ENCODE measurements at places on chromosomes 6 and 20. TPM values are rescaled to one million over a fixed set of nuclear protein-coding genes. Genes with fewer than 3 reads are reported as not detected.

- H3K27me3 ChIP-seq: no peaks in the 10 kb centered on the region
- no peaks in the 10 kb centered on the region for H3K36me3 ChIP-seq
- no peak overlapping the region for H3K4me3 ChIP-seq
- H3K27ac ChIP-seq: no peak overlapping the region
- peaks cover 8% of the 10 kb centered on the region for H3K4me1 ChIP-seq
- no peak for DNase-seq
Measured at GRCh38 chr6:81838724-81839426, 86.4 kb upstream of the TENT5A start.

GRCh38 chr6:170091000-170091638 is 199.8 kb downstream of the DLL1 start:
- no peaks in the 10 kb centered on the region for H3K4me1 ChIP-seq
- H3K36me3 ChIP-seq: no peaks in the 10 kb centered on the region
- H3K27ac ChIP-seq: no peak overlapping the region
- DNase-seq: no peak
- H3K27me3 ChIP-seq: peaks cover 5% of the 10 kb centered on the region

DNA sequence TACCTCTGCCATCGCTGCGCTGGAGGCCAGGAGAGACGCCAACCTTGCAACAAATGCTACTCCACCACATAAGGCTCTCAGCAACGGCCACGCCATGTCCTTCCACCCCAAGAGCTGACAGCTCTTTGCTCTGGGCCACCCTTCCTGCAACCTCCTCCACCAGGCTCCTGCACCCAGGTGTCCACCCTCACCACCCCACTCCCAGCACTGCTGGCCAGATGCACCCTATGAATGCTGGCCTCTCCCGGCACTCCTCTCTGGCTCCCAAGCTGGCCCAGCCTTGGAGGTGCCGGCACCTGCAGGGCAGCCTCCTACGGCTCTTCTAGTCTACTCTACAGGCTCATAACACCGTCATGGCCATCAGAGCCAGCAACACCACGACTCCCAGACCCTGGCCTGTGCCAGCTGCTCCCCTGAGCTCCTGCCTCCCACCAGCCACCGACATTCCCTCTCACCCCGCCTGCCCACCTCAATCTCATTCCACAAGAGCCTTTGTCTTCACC is 11.2 kb downstream of the TAF4 start:
- DNase-seq: no peak
- no peaks in the 10 kb centered on the region for H3K4me1 ChIP-seq
- H3K36me3 ChIP-seq: peaks cover 4% of the 10 kb centered on the region

DNA sequence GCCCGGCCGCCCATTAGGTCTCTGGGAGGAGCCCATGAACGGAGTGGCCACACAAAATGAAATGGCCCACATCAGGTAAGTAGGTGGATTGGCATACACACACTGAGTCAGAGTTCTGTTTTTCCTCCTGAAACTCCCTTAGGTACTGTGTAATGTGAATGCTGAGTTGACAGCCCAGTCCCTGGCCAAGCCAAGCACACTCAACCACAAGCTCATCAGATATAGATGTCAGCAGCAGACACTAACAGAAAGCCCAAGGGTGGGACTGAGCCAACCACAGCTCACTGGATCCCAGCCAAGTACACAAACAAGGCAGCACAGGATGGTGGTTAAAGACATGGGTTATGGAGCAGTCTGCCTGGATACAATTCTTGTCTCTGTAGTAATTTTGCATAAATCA is 403.4 kb downstream of the GJA1 start:
- DNase-seq: no peak
- H3K27me3 ChIP-seq: no peaks in the 10 kb centered on the region
- no peaks in the 10 kb centered on the region for H3K36me3 ChIP-seq
- no peak overlapping the region for H3K27ac ChIP-seq

GRCh38 chr6:97066056-97066455 is 141.5 kb downstream of the KLHL32 start:
- H3K27ac ChIP-seq: no peak overlapping the region
- H3K4me3 ChIP-seq: no peak overlapping the region
- H3K36me3 ChIP-seq: no peaks in the 10 kb centered on the region
- no peak for DNase-seq
- H3K27me3 ChIP-seq: no peaks in the 10 kb centered on the region

DNA sequence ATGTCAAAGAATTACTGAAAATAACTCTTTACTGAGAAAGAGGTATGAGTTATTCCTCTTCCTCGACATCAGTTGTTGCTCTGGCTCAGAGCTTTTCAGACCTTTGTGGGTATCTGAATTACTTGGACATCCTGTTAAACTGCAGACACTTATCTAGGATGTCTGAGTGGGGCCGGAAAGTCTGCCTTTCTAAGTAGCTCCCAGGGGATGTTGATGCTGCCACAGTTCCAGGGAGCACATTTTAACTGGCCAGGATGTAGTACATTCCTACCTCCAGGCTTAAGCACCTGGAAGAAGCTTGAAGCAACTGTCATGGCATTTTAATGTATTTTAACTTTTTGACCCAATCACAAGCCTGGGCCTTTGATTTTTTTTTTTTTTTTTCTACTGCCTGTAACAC is 265.8 kb upstream of the PLCB4 start:
- H3K4me1 ChIP-seq: no peaks in the 10 kb centered on the region
- H3K27ac ChIP-seq: no peak overlapping the region
- DNase-seq: peak; percentile 32
- no peaks in the 10 kb centered on the region for H3K36me3 ChIP-seq
- no peaks in the 10 kb centered on the region for H3K27me3 ChIP-seq
- no peak overlapping the region for H3K4me3 ChIP-seq

DNA sequence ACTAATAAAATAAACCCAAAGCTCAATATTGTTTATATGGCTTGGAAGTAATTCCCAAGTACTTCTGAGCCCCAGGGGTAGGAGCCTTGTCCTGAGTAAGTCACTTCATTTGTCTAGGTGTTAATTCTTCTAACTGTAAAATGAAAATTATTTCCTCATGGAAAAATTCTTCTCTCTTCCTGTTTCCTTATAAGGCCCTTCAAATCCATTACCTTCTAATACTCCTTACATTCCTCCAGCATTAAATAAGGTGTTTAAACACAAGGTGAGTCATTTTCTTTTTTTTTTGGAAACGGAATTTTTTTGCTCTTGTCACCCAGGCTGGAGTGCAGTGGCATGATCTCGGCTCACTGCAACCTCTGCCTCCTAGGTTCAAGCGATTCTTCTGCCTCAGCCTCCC is 41.9 kb downstream of the PRR18 start:
- no peak for DNase-seq
- no peak overlapping the region for H3K4me3 ChIP-seq
- no peaks in the 10 kb centered on the region for H3K36me3 ChIP-seq
- no peaks in the 10 kb centered on the region for H3K27me3 ChIP-seq
- no peaks in the 10 kb centered on the region for H3K4me1 ChIP-seq

GRCh38 chr20:63425846-63426485 is 46.5 kb downstream of the KCNQ2 start:
- H3K4me3 ChIP-seq: no peak overlapping the region
- no peaks in the 10 kb centered on the region for H3K27me3 ChIP-seq
- H3K36me3 ChIP-seq: no peaks in the 10 kb centered on the region
- no peak overlapping the region for H3K27ac ChIP-seq
- no peak for DNase-seq
- no peaks in the 10 kb centered on the region for H3K4me1 ChIP-seq

GRCh38 chr20:23746321-23746720 is 4.4 kb downstream of the CST1 start:
- H3K36me3 ChIP-seq: no peaks in the 10 kb centered on the region
- no peak overlapping the region for H3K4me3 ChIP-seq
- H3K27ac ChIP-seq: no peak overlapping the region
- no peak for DNase-seq

- no peaks in the 10 kb centered on the region for H3K4me1 ChIP-seq
- no peak overlapping the region for H3K4me3 ChIP-seq
- H3K36me3 ChIP-seq: no peaks in the 10 kb centered on the region
- H3K27ac ChIP-seq: no peak overlapping the region
- DNase-seq: no peak
- H3K27me3 ChIP-seq: no peaks in the 10 kb centered on the region
Measured at GRCh38 chr20:48019496-48019895, 234.2 kb upstream of the SULF2 start.

DNA sequence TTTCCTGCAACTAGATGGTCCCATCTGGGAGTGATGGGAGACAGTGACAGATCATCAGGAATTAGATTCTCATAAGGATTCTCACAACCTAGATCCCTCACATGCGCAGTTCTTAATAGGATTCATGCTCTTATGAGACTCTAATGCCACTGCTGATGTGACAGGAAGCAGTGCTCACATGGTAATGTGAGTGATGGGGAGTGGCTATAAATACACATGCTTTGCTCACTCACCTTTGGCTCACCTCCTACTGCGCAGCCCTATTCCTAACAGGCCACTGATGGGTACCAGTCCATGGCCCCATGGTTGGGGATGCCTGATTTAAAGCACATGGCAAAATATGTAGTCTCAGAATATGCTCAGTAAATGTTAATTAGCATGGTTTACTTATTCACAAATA is 80.6 kb upstream of the MBOAT1 start:
- H3K4me3 ChIP-seq: no peak overlapping the region
- no peak for DNase-seq
- H3K4me1 ChIP-seq: no peaks in the 10 kb centered on the region
- no peaks in the 10 kb centered on the region for H3K27me3 ChIP-seq

DNA sequence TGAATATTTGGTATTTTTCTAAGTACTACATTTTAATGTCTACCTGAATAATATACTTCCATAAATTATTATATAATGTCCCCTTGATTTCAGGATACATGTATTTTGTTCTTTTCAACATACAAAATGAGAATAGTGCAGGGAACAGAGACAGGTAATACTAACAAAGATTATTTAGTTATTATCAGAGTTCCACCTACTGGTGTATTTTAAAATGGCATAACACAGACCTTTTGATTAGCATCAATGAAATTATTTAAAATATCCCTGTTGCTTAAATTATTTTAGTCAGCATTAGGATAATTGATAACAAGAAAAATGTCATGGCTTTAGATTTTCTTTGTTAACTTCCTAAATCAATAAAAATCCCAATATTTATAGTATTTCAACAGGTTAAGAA is 184.0 kb downstream of the PRDM13 start:
- no peaks in the 10 kb centered on the region for H3K27me3 ChIP-seq
- no peak for DNase-seq
- H3K27ac ChIP-seq: no peak overlapping the region
- H3K4me1 ChIP-seq: no peaks in the 10 kb centered on the region

DNA sequence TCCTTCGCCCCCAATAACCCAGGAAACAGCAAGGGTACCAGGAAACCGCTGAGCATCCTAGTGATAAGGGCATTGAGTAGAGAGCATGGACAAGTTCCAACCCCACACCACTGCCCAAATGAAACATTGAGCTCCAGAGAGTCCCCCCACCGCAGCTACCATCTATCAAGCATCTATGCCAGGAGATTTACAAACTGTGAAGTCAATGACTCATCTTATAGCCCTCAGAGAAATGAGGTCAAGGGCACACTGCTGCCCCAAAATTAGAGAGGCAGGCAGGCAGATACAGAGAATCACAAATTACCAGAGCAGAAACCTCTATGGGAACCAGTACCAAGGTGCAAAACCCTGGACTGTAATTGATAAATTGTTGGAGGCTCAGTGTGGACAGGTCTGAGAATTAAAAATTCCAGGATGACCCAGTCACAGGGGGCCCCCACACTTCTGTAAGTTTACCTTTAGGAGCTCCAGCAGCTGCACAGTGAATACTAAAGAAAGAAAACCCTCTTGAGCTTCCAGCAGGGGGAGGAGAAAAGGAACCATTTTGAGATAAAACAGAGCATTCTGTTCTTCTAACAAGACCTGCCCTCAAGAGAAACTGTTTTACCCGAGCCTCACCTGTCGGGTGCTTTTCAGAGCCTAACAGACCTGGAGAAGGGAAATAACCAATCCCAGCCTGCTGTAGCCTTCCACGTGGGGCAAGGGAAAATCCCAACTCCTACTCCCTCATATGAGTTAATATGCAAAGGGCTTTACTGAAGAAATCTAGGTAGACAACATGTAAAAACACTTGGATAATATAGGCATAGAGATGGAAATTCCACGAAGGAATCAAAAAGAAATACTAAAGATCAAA is 118.0 kb upstream of the ARID1B start:
- H3K4me3 ChIP-seq: no peak overlapping the region
- H3K27ac ChIP-seq: no peak overlapping the region
- no peaks in the 10 kb centered on the region for H3K27me3 ChIP-seq
- H3K4me1 ChIP-seq: peaks cover 15% of the 10 kb centered on the region
- no peaks in the 10 kb centered on the region for H3K36me3 ChIP-seq

DNA sequence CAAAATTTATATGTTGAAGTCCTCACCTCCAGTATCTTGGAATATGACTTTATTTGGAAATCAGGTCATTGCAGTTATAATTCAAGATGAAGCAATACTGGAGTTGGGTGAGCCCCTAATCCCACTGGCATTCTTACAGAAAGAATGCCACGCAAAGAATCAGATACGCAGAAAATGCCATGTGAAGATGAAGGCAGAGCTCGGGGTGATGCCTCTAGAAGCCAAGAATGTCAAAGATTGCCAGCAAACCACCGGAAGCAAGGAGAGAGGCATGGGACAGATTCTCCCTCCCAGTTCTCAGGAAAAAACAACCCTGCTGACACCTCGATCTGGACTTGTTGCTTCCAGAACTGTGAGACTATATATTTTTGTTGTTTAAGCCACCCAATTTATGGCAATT is 273.4 kb upstream of the CITED2 start:
- H3K36me3 ChIP-seq: no peaks in the 10 kb centered on the region
- H3K4me3 ChIP-seq: no peak overlapping the region
- DNase-seq: no peak
- no peaks in the 10 kb centered on the region for H3K4me1 ChIP-seq
- no peak overlapping the region for H3K27ac ChIP-seq

GRCh38 chr20:46430921-46431712 is 24.7 kb upstream of the ELMO2 start:
- no peaks in the 10 kb centered on the region for H3K4me1 ChIP-seq
- no peaks in the 10 kb centered on the region for H3K36me3 ChIP-seq
- DNase-seq: no peak
- H3K27ac ChIP-seq: no peak overlapping the region
- no peak overlapping the region for H3K4me3 ChIP-seq
- H3K27me3 ChIP-seq: peaks cover 10% of the 10 kb centered on the region

DNA sequence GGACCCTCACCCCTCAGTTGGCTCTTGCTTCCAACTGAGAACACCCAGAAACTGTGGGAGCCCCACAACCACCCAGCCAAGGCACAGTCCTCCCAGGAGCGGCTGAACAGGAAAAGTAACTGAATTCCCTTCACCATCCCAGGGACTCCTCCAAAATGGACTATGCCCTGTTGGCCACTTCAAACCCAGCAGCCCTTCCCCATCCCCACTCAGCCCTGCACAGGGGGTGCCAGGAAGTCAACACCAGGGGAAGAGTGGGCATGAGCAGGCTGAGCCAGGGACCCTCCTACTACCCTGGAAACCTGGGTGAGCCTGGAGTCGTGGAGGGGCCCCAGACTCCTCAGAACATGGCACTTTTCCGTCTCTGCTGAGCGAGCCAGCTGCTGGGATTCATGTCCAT is 10.3 kb downstream of the GUCA1B start:
- no peaks in the 10 kb centered on the region for H3K4me1 ChIP-seq
- H3K27ac ChIP-seq: no peak overlapping the region
- DNase-seq: no peak

GRCh38 chr20:59010995-59011873 is 4.2 kb upstream of the CTSZ start:
- H3K4me3 ChIP-seq: no peak overlapping the region
- no peak overlapping the region for H3K27ac ChIP-seq
- DNase-seq: no peak
- H3K36me3 ChIP-seq: no peaks in the 10 kb centered on the region

Gene MMUT
- 51.9 TPM for total RNA-seq

Gene KCNQ2
- total RNA-seq: 10.7 TPM

Gene NT5DC1
- 82.7 TPM for total RNA-seq

Gene ANGPT4
- total RNA-seq: 0.29 TPM

Gene MYB
- 0.50 TPM for total RNA-seq

Gene VEGFA
- 257 TPM for total RNA-seq

Gene CDH26
- total RNA-seq: 1.2 TPM
